ENCODE measurements at places on chromosomes 7 and 10. TPM values are rescaled to one million over a fixed set of nuclear protein-coding genes. Genes with fewer than 3 reads are reported as not detected.

GPR26 gene
- not detected for total RNA-seq

BHLHA15 gene
- 7.0 TPM for total RNA-seq

DNA sequence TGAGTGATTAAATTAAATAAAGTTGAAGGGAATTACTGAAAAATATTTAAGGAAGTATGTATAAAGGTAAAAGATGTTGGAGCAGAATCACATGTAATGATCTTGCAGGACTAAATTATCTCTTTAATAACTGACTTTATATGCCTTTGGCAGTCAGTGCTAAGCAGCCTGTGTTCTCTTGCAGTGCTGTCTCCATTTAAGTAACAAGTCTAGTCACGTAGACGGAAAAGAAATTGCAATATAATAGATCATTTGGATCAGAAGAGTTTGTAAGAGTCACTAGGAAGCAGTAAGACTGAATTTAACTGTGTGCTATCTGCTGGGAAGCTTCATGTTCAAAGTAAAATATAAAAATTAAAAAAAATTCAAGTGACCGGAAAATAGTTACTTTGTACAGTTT is 21.4 kb downstream of the BZW2 start:
- DNase-seq = no peak

DNA sequence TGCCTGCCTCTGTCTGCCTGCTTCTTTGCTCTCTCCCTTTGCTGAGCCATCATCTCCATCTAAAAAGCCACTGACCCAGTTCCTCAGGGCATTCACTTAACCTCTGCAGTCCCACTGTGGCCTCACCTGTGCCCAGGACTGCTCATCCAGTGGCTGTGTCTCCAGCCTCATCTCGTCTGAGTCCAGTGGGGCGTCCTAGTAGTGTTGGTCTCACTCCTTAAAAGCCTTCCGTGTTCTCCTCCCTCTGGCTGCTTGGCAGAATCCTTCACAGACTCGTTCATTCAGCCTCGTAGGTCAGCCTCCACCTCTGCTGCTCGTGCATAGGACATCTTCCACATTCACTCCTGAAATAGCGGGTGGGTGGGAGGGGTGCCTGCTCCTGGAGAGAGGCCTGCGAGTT is 7.3 kb downstream of the RARRES2 start:
- no peak for DNase-seq
